ENCODE measurements at places on chromosomes 5 and 9.

GRCh38 chr5:172004824-172005237 is 1.6 kb downstream of the FBXW11 start:
- no peak for DNase-seq

GRCh38 chr5:159422361-159422760 is 92.1 kb upstream of the IL12B start:
- DNase-seq: no peak

GRCh38 chr5:58156361-58156760 is 303.5 kb downstream of the PLK2 start:
- DNase-seq: peak; percentile 65

DNA sequence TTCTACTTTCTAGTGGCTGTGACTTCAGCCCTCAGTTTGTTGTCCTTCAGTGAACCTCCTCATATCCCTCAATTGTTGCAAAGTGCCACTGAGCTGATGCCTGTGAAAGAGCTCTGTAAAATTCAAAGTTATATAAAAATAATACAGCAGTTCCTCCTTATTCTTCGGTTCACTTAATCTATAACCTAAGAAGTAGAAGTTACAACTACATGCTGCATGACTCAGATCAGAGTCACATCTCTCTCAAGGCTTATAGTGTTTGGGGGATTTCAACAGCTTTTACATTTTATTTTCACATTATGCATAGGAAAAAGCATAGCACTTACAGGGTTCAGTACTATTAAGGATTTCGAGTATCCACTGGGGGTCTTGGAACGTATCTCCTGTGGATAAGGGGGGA is 25.1 kb upstream of the GCNT1 start:
- DNase-seq: no peak

DNA sequence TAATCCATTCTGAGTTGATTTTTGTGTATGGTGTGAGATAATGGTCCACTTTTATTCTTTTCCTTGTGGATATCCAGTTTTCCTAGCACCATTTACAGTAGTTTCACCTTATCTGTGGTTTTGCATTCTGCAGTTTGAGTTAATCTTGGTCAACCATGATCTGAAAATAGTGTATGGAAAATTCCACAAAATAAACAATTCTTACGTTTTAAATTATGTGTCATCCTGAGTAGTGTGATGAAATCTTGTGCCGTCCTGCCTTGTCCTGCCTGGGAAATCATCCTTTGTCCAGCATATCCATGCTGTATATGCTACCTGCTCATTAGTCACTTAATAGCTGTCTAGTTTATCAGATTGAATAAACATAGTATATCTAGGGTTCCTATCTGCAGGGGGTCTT is 42.1 kb downstream of the CDC42SE2 start:
- no peak for DNase-seq

- no peak for DNase-seq
These were observed 15.8 kb downstream of the TLN1 start for GRCh38 chr9:35716230-35716629.

DNA sequence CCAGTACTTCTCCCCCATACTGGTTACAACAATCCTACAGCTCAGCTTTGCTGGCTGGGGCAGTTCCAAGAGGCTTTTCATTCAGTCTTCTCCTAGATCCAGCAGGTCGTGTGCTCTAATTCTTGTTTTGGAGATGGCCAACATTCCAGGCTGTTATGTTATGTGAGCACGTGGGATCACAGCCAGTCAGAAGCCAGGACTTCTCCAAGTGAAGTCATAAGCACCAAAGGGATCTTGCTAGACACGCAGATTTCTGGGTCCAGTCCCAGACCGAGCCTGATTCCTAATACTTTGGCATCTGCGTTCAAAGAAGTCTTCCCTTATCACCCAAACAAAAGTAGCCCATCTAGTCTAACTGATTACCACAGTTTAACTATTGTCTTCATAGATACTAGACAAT is 1.4 kb upstream of the LARP1 start:
- DNase-seq: no peak

GRCh38 chr9:17004500-17004899 is 130.3 kb upstream of the CNTLN start:
- no peak for DNase-seq

GRCh38 chr9:86802900-86803673 is 144.2 kb downstream of the GAS1 start:
- no peak for DNase-seq

- DNase-seq: no peak
These were observed 118.2 kb downstream of the FRMD3 start for GRCh38 chr9:83419961-83420360.

GRCh38 chr9:13569602-13570067 is 290.1 kb upstream of the MPDZ start:
- DNase-seq: no peak

- no peak for DNase-seq
These were observed 509.3 kb downstream of the CTNND2 start for GRCh38 chr5:11394933-11395332.

DNA sequence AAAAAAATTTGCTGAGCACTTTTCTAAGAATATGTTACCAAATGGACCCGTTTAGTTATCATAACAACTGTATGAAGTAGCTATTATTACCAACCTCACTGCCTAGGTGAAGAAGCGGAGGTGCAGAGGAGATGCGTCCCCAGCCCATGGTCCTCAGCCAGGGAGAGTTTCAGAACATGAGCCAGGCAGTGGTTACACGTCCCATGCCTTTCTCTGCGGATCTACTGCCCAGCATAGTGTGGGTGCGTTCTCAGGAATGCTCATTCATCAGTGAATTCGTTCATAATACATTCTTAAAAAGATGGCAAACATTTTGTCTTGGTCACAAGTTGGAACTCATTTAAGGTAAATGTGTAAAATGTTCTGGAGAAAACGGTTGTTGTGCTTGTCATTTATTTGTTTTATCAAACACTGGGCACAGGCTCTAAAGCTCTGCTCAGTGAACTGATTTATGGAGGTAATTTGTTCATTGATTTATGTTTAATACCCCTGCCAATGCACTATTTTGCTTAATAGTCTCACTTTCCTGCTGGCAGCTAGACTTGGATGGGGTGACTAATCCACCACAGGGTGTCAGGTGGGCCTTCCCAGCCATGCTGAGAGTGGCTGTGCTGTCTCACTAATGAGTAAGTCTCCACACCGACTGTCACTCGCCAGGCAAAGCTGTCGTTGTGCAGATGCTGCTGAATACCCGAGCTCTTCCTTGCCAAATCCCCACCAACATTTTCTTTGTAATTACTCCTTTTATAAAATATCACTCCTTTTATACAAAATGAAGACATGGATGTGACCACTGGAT is 248.8 kb downstream of the TENT4A start:
- DNase-seq: no peak

DNA sequence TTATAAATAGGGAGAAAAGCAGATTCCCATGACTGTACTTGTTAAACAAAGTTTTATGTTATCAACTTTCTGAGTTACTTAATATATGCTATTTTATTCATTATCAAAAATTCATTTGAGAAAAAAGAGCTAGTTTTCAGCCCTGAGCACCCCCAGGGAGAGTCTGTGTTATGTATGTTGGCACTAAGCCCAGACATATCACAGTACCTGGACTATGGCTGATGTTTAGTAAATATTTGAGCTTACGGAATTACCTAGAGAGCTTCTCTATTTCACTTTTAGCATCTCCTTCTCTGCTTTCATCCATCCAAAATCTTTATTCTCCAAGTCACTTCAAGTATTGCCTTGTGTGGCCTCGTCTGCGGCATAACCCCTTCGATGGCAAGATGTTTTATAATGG is 225.9 kb upstream of the PCSK5 start:
- DNase-seq: no peak

GRCh38 chr9:82363682-82364081 is 375.1 kb downstream of the SPATA31D1 start:
- no peak for DNase-seq

GRCh38 chr5:78472469-78473106 is 112.2 kb downstream of the SCAMP1 start:
- no peak for DNase-seq

DNA sequence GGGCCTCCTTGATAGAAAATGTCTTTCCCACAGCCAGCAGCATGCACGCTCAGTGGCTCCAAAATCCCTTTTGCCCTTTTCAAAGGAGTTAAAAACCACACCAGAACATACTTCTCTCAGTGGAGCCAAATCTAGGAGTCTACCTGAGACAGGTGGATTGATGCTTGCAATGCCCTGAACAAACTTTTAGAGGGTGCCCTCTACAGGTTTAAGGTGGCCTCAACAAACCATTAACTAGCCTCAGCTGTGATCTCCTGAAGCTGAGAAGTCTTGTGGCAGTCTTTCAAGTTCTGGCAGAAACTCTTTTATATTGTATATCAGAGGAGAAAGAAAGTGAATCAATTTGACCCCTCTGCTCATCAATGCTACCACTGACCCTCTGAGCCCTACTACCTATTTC is 125.4 kb downstream of the MED27 start:
- DNase-seq: no peak

- no peak for DNase-seq
These were observed 144.1 kb upstream of the NFIL3 start for GRCh38 chr9:91567642-91568274.

DNA sequence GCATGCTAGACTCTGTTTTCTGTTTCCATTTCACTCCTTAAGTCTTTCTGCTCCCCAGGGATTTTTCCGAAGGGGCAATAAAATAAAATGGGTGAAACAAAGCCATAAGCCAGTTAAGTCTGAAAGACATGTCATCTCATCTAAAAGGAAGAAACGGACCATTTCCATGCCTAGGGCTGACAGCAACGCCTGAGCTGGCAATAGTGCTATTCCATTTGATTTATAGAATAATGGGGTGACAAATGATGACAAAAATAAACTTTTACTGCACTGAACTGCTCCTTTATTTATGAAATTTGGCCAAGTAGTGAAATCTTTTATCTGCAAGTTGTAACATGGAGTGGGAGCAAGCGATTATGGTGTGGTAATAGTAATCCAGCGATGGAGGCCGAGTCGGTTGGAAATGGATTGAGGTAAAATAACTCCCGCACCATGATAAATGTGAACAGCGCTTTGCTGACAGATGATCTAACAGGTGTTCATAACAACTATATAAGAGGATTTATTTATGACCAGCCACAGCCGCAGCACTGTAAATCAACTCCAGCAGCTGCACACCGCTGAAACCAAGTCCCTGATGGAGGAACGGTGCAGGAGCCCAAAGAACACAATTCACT is 219.8 kb upstream of the TBCA start:
- DNase-seq: no peak

DNA sequence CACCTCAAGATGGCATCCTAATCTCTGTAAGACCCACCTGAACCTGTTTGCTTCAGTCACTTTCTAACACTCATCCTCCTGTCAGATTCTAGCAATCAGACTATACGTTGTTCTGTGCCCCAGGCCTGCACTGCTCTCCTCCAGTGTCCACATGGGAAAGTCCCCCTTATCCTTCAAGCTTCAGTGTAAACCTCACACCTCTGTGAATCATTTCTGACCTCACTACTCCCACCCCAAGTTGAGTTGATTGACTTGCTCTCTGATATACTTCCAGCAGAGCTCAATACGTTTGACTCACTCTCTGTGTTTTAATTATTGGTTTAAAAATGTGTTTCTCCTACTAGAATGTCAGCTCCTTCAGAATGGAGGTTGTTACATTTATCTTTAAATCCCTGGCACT is 240.2 kb downstream of the FBXL17 start:
- no peak for DNase-seq

- DNase-seq: no peak
These were observed 25.1 kb upstream of the CDKN2AIPNL start for GRCh38 chr5:134436523-134437339.

DNA sequence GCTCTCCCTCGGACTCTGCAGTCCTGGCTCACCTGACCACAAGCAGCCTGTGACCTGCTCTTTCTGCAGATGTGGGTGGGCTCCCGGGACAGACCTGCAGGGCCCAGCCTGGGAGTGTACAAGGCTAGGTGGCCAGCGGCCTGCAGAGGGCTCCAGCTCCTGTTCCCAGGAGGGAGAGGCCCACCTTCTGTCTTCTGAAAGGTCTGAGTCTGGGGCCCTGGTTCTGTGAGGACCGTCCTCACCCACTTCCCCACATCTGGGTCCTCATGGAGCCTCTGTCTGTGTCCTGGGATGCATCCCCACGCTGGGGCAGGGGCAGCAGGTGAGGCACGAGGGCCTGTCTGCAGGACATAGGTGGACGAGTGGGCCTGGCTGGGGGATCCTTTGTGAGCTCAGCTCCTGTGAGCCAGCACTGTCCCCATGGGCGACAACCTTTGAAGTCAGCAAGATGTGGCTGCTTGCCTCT is 43.7 kb downstream of the PHF2 start:
- no peak for DNase-seq

DNA sequence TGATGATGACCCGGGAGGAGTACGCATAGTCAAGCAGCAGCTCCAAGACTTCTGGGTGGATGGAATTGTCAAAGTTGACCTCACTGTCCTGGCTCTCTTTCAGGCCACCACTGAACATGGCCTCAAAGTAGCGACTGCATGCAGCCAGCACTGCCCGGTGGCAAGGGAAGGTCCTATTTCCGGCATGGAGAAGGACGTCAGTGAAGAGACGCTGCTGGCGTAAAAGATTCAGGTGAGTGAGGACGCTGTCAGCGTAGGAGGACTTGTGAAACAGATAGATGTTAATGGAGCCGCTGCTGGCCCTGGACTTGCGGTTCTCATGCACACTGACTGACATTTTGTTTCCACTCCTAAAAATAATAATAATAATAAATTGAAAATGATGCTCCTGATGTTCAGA is 4.4 kb downstream of the ENC1 start:
- no peak for DNase-seq

DNA sequence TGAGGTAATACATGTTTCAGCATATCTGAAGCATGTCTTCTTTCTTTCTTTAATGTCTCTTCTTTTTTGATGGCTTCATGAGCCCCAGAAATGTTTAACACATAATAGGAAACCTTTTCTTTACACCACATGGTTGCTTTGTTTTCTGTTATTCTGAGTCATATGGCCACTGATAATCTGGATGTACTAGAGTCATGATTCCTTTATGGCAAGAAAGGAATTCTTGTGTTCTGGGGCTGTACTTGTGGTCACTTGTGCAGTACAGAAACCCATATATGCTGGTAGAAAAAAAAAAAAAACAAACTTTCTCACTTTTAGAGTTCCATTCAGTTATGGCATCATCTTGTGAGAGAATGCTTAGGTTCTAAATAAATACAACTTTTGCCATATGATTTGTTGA is 1669.3 kb upstream of the CDH9 start:
- no peak for DNase-seq

DNA sequence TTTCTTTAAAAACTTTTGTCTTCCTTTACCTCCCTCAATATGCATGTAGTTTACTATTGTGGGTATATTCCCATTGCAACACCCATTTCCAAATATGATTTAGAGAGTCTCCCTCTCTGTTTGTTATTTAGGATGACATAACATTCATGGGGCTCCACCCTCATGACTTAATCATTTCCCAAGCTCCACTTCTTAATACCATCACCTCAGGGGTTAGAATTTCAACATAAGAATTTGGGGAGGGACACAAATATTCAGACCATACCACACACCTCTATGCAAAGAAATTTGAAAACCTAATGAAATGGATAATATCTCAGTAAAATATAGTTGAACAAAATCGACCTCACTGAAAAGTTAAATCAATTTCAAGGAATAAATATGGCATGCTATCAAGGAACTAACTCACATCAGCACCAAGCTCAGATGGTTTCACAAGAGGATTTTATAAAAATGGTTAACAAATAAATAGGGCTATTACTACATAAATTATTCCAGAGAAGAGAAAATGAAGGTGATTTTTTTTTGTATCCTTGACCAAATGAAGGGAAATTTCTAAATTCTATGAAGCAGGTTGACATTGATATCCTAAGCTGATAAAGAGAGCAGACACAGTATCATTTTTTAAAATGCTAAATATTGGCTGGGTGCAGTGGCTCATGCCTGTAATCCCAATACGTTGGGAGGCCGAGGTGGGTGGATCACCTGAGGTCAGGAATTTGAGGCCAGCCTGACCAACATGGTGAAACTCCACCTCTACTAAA is 20.2 kb upstream of the UBTD2 start:
- no peak for DNase-seq

- DNase-seq: no peak
These were observed 20.0 kb downstream of the JMY start for GRCh38 chr5:79255786-79256557.

Data from posterior cingulate gyrus (tissue), 11 donors.